ENCODE measurements at places on chromosomes 7 and 10. TPM values are rescaled to one million over a fixed set of nuclear protein-coding genes. Genes with fewer than 3 reads are reported as not detected.
A peak's percentile ranks its signal among the peaks of the same experiment; 100 is the strongest.

DNA sequence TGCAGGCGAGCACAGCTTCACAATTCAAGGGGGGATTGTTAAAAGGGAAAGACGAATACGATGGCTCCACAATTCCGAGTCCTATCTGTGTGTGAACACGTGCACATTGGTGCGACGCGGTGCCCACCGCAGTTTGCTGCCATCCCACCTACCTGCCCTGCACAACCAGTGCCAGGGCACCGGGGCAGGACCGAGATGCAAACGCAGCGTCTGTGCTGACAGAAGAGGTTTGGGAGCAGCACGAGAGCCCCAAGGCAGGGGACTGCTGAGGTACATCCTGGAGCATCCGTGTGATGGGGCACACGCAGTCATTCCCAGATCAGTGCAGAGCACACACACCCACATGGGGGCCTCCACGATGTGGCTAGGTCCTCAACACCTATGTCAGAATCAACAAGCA lies 221.3 kb downstream of the DNAJB6 start:
- peak; percentile 58 for DNase-seq

IFIT1B gene
- not detected for total RNA-seq

- DNase-seq = no peak
These were observed 14.7 kb downstream of the CDNF start for GRCh38 chr10:14822879-14823755.

NEUROD6 gene
- not detected for total RNA-seq

- DNase-seq = no peak
These were observed 994 bp downstream of the SLC25A28 start for GRCh38 chr10:99619090-99619800.

- DNase-seq = no peak
These were observed 662.0 kb upstream of the FOXK1 start for GRCh38 chr7:4020086-4020485.

SEMA3D gene
- total RNA-seq = 1.6 TPM

KCNMA1 gene
- total RNA-seq = 2.2 TPM

PTPRN2 gene
- total RNA-seq = 1.6 TPM

ADIRF gene
- total RNA-seq = 54.6 TPM

GRCh38 chr10:49139846-49140195 lies 6.0 kb upstream of the FAM170B start:
- no peak for DNase-seq

CTAGE8 gene
- 0.22 TPM for total RNA-seq

AEBP1 gene
- 13.6 TPM for total RNA-seq

LIPK gene
- not detected for total RNA-seq

OPALIN gene
- not detected for total RNA-seq

DNA sequence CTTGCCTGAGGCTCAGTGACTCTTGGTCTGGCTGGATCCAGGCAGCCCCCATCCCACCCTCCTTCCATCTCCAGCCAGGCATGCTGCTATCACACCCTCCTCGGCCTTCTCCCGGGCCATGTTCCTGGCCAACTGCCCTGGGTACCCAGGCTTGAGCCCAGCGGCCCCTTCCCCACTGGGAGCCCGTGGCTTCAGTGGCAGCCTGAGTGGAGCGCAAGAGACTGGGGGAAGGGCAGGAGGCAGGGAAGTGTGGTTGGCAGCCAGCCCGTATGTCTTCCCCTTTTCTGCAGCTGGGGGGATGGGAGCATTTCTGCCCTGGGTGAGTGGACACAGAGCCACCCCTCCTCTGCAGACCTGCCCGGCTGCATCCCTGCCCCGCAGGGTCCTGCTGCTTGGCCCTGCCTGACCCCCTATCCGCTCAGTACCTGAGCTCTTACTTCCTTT lies 148.5 kb downstream of the ARHGAP22 start:
- DNase-seq = peak; percentile 82

- DNase-seq = no peak
These were observed 251.3 kb downstream of the VTI1A start for GRCh38 chr10:112698133-112698817.

CYP3A7 gene
- not detected for total RNA-seq

RBP4 gene
- 12.8 TPM for total RNA-seq

ARMC3 gene
- total RNA-seq = not detected

DNA sequence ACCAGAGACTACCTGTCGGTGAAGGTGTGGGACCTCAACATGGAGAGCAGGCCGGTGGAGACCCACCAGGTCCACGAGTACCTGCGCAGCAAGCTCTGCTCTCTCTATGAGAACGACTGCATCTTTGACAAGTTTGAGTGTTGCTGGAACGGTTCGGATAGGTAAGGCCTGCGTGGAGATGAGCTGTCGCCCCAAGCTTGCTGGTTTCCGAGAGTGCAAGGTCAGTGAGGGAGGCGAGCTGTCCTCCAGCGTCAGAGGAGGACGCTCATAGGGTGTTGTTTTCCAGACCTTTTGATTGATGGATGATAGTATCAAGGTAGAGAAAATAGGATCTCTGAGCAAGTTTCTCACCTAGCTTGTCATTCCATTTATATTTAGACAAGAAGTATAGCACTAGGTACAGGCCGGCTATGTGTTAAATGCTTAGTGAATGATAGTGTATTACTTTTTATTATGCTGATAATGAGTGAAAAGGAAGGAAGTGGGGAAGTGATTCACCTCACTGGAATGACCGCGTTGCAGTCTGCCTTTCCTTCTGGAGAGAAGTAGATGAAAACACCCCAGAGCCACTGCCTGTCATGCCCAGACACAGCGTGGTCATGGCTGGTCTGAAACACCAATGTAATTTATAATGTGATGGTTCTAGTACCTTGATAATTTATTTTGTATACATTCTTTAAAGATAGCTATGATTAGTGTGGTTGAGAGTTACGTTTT lies 33.9 kb downstream of the BNIP3 start:
- no peak for DNase-seq

CYP2C19 gene
- total RNA-seq = not detected

- DNase-seq = no peak
These were observed 109.3 kb downstream of the ETV1 start for GRCh38 chr7:13879994-13880686.

DNA sequence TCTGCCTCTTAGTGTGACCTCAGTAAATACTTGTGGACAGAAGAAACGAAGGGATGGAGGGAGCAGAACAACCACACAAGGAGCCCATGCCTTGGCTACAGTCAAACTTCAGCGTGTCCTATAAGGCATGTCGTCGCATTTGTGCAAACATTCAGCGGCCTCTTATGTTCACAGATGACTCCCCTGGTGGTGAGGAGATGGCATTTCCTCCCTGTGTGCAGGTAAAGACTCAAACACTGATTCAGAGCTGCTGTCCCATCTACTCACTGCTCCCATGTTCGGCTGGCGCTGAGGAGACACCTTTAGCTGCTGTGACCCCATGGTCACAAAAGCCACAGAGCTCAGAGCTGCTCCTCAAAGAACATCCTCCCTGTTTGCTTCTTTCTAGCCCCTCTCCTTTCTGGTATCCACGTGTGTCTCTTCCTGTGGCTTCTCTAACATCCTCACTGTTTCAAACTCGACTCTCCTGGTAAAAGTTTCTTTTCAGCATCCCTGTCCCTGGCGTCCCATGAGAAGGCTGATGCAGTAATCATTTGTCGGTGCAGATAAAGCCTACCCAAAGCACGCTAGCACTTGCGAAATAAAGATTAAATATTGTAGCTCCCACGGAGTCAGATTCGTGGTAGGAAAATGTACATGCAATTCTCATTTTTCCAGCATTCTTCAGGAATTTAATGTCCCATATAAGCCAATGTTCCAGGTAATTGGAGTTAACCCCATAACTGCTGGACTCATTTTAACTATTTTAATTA lies 124.9 kb upstream of the NEBL start:
- DNase-seq = no peak

DNA sequence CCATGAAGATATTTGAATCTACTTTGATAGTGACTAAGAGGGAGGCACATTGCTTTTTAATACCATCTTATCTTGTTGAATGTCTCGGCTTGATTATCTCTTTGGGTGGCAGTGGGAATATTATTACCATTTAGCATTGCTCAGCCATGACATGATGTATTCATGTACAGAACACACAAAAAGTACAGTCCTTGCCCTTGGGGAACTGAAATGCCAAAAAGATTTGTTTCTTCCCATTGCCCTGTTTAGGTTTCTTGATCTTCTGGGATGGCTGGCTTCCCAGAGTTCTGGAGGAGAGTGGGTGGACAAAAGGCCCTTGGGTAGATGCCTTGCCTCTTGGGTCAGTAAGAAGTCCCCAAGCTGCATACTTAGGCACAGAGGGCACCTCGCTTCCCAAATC lies 23.8 kb downstream of the SUFU start:
- no peak for DNase-seq

DNA sequence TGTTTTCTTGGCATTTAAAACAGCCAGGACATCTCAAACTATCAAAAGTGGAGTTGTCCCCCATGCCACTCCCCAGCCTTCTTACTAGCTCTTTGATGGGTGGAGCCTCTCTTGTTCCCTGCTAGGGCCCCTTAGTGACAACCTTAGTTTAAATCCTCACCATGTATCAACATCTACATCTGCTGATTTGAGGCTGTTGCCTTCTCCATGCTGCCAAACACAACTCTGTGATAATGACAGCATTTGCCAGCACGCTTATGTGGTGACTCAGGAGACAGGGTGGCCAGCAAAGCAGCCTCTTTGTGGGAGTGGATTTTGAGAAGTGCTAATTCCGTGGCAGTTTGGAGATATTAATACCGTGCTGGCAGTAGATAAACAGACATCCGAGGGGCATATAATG lies 145.4 kb downstream of the LRRC4 start:
- DNase-seq = no peak

GRCh38 chr7:129122751-129123509 lies 21.6 kb upstream of the TSPAN33 start:
- DNase-seq = no peak

DNA sequence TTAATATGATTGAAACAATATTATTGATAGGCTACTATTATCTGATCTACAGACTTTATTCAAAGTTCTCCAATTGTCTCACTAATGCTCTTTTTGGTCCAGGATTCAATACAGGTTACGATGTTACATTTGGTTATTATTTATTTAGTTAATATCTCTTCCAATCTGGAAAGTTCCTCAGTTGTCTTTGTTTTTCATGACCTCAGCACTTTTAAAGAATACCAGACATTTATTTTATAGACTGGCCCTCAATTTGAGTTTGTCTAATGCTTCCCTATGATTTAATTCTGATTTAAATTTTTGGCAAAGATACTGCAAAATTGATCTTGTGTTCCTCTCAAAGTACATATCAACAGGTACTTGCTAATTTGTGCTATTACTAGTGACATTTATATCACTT lies 937.4 kb downstream of the KCNMA1 start:
- no peak for DNase-seq

TFR2 gene
- 0.22 TPM for total RNA-seq

DNA sequence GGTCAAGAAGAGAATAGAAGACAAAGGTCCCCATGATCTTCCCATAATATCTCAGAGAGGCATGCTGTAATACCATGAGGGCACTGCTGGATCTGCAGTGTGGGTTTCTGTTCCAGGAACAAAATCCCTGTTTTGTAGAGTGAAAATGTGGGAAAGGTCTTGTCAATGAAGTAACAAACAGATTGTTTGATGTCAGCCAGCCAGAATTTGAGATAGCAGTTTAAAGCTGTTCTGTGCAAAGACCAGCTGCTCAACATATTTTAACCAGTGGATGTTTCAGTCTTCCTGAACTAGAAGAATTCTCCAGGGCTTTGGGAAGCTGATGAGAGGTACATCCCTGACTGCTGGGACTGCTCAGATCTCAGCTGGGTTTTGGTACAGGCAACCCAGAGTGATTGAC lies 1012.5 kb downstream of the DNAJB9 start:
- DNase-seq = no peak

GRCh38 chr7:110084181-110084807 lies 1006.6 kb upstream of the LRRN3 start:
- DNase-seq = no peak

DNA sequence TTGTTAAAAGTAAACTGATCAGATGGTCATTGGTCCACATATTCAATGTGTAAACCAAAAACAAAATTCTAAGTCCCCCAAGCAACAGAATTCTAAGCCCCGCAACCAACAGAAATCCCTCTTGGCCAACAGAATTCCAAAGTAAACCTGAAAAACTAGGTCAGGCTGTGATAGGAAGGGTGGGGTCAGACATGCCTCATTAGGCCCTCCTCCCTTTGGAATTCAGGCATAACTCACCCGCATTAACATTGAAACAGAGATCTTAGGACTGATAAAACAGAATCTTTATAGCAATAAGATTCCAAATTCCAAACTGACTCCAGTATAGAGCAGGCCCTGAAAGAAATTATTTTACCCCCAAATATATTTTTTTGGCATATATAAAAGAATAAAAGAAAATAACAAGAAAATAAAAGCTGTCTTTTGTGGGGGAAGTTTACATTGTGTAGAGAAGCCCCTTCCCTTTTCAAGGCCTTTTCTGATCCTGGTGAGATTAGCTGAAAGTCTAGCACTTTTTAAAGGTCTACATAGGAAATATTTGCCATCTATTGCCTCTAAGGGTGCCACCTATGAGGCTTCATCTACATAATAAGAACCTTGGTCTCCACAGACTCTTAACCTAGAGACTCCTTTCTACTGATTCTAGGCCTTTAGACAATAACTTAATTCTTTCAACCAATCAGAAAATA lies 30.5 kb downstream of the GNAT3 start:
- no peak for DNase-seq

PDE1C gene
- 198 TPM for total RNA-seq

- no peak for DNase-seq
These were observed 44.5 kb downstream of the RBM28 start for GRCh38 chr7:128299109-128299607.

- no peak for DNase-seq
These were observed 6.7 kb upstream of the MGAM2 start for GRCh38 chr7:142104550-142105527.

SLC16A12 gene
- total RNA-seq = 1.1 TPM

DNA sequence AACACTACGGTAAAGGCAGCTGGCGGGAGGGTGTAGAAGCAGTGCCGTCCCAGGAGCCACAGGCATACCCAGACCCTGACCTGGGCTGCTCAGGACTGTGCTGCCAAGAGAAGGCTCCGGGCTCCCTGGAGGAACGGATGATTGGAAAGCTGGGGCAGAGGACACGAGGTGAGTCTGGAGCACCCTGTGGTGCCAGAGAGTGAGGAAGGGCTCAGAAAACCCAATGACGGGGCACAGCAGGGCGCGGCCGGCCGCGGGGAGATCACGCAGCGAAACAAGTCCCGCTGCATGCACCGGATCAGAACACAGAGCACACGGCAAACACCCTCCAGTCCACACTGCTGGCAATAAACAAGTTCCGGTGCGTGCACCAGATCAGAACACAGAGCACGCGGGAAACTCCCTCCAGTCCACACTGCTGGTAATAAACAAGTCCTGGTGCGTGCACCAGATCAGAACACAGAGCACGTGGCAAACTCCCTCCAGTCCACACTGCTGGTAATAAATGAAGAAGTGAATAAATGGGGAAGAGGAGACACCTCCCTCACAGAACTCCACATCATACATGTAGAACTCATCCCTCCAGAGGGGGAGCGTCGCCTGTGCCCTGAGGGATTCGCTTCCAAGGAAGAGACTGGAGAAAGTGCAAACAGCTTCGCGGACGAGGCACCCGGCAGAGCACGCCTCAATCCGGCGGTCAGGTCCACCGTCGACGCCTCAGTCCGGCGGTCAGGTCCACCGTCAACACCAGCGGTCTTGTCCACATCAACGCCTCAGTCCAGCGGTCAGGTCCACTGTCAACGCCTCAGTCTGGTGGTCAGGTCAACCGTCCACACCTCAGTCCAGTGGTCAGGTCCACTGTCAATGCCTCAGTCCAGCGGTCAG lies 265.0 kb downstream of the MAD1L1 start:
- DNase-seq = peak; percentile 41
